ENCODE measurements at places on chromosomes 11 and 22.

- no peak for DNase-seq
Measured at GRCh38 chr22:32964411-32965057, 93.6 kb downstream of the SYN3 start.

DNA sequence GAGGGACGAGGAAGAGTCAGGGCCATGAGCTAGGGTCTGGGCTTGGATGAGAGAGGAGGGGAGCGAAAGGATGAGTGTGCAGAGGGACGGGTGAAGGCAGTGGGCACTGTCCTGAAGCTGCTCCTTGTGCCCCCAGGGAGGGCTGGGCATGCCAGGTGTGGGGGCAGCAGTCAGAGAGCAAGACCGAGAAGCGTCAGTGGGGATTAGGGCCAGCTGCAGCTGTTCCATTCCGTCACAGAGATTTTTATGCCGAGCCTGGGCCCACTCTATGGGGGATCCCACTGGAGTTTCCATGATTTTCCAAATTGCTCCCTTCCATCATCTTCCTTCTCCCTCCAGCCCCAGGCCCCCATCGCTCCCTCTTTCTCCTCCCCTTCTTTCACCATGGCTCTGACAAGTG, 93.2 kb downstream of the NECTIN1 start:
- DNase-seq: no peak

DNA sequence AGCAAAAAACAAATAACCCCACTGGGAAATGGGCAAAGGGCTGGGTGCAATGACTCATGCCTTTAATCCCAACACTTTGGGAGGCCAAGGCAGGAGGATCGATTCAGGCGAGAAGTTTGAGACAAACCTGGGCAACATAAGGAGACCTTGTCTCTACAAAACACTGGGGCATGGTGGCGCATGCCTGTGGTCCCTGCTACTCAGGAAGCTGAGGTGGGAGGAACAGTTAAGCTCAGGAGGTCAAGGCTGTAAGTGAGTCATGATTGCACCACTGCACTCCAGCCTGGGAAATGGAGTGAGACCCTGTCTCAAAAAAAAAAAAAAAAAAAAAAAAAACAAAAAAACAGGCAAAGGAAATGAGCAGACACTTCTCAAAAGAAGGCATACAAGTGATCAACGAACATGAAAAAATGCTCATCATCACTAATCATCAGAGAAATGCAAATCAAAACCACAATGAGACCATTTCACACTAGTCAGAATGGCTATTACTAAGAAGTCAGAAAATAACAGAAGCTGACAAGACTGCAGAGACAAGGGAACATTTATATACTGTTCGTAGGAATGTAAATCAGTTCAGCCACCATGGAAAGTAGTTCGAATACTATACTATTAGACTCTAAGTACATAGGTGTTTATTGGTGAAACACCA, 48.2 kb upstream of the SMCO4 start:
- no peak for DNase-seq

DNA sequence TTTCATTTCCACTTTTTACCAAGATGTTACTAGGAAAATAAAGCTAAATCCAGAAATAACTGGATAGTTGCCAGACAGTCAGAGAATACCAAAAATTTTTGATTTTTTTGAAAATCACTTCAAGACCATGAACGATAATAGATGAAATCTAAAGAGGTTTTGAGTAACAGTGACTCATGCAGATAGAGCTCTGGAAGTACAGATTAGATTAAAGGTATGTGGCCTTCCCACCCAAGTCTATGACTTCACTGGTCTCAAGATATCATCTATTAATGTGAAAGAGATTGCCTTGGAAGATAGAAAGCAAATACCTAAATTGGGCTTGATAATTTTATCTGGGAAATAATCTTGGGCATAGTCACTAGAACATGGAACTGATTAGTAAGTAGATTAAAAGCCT, 415.9 kb downstream of the METTL15 start:
- DNase-seq: no peak
